Activated CD4-positive, alpha-beta memory T cell treated with anti-CD3 and anti-CD28 coated beads for 36 hours (primary cell): ENCODE measurements at places on chromosomes 3 and 15. TPM values are rescaled to one million over a fixed set of nuclear protein-coding genes. Genes with fewer than 3 reads are reported as not detected.

DNA sequence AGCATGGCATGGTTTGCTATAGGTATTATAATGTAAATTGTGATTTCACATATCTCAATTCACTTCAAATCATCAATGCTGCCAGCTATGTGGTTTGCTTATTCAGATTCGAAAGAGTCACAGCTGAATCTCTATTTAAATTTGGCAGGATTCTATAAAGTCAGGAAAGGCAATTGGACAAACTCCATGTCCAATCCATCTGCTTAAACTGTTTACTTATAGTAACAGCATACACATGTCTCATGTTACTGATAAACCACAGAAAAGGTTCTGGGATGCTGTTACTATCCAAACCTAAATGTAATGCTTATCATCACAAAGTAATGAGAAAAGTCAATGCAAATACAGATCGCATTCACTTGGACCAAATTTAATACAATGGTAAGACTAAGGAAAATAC, 229.7 kb downstream of the ISL2 start:
- H3K27ac ChIP-seq = no peak overlapping the region
- H3K4me3 ChIP-seq = no peak overlapping the region
- DNase-seq = no peak
- H3K4me1 ChIP-seq = no peaks in the 10 kb centered on the region
- H3K27me3 ChIP-seq = no peaks in the 10 kb centered on the region

- H3K4me3 ChIP-seq = peak overlapping the region; percentile 76
- no peak overlapping the region for H3K27ac ChIP-seq
- peaks cover 62% of the 10 kb centered on the region for H3K27me3 ChIP-seq
- H3K4me1 ChIP-seq = peaks cover 9% of the 10 kb centered on the region
Measured at GRCh38 chr3:185825639-185826481, 1.0 kb upstream of the IGF2BP2 start.

GRCh38 chr3:141680620-141681389, 57.3 kb upstream of the RNF7 start:
- H3K36me3 ChIP-seq = no peaks in the 10 kb centered on the region
- no peak overlapping the region for H3K27ac ChIP-seq
- DNase-seq = no peak
- H3K27me3 ChIP-seq = no peaks in the 10 kb centered on the region
- H3K4me1 ChIP-seq = peaks cover 12% of the 10 kb centered on the region
- H3K4me3 ChIP-seq = no peak overlapping the region

DNA sequence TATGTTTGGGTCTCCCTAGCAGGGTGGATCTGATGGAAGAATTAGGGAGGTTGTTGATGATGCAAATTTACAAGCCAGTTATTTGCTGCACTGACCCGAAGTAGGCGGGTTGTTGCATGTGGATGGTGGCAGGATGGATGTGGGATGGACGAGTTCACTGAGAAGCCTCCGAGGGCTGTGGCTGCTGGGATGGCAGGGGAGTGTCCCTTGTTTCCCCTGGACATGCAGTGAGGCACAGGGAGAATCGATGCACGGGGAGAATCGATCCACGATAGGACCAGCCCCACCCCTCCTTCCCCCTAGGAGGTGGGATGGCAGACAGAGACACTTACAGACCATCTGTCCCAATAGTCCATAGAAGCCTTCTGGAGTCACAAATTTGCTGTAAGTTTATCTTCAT, 31.0 kb upstream of the KLF13 start:
- no peak overlapping the region for H3K4me3 ChIP-seq
- no peak overlapping the region for H3K27ac ChIP-seq
- DNase-seq = no peak
- H3K4me1 ChIP-seq = no peaks in the 10 kb centered on the region

DNA sequence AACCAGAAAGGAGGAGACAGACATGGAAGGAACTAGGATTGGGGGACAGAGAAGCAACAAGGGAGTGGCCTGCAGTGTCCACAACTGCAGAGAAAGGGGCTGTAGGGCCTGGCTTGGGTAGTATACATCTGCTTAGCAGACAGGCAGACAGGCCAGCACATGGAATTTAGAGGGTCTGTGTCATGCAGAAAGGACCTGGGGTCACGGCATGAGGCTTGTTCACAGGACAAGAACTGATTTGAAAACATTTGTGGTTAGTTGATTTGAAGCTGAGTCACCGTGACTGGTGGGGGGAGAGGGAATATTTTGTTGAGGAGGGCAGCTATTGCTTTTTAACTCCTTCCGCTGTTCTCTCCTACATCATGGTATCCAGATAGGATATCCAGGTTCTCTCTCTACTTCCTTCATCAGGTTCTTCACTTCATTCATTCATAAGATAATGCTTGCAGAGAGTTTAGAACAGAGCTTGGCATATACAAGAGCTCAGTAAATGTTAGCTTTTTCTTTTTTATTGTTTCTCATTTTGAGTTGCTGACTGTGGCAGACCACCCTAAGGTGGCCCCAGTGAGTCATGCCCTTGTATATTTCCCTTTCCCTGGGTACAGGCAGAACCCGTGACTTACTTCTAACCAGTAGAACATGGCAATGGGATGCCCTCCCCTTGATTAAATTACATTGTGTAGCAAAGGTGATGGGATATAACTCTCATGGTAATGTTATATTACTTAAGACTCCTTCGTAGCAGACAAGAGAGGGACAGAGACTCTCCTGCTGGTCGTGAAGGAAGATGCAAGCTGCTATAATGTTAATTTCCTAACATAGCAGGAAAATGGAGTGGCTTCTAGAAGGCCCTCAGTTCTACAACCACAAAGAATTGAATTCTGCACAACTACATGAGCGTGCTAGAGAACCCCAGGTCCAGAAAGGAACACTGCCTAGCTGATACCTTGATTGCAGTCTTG, 95.0 kb upstream of the NMNAT3 start:
- no peak for DNase-seq
- no peak overlapping the region for H3K27ac ChIP-seq
- H3K36me3 ChIP-seq = no peaks in the 10 kb centered on the region

The ANKRD63 gene
- not detected for total RNA-seq
